ENCODE measurements at places on chromosomes 16 and 17. TPM values are rescaled to one million over a fixed set of nuclear protein-coding genes. Genes with fewer than 3 reads are reported as not detected.

- H3K4me3 ChIP-seq = no peak within 1 kb of the TSS
- H3K4me1 ChIP-seq = no peaks in the 10 kb centered on the region
- no peak for DNase-seq
- no peak within 1 kb of the TSS for H3K27ac ChIP-seq
Measured at GRCh38 chr17:31297090-31297489, at the start of gene OMG. TSS of gene OMG (minus strand) at chr17:31297239. CDS start at chr17:31296331, 908 bp downstream.

GRCh38 chr17:49278076-49278475, 47.5 kb upstream of the PHOSPHO1 start:
- no peaks in the 10 kb centered on the region for H3K4me1 ChIP-seq
- H3K27ac ChIP-seq = no peak overlapping the region
- no peak for DNase-seq
- H3K36me3 ChIP-seq = no peaks in the 10 kb centered on the region
- no peak overlapping the region for H3K4me3 ChIP-seq

GRCh38 chr17:78557598-78558039, 19.6 kb downstream of the DNAH17 start:
- no peaks in the 10 kb centered on the region for H3K27me3 ChIP-seq
- DNase-seq = no peak
- H3K36me3 ChIP-seq = no peaks in the 10 kb centered on the region
- H3K4me1 ChIP-seq = no peaks in the 10 kb centered on the region
- no peak overlapping the region for H3K27ac ChIP-seq

GRCh38 chr17:1946021-1946932, 78.9 kb downstream of the RTN4RL1 start:
- no peak overlapping the region for H3K27ac ChIP-seq
- no peaks in the 10 kb centered on the region for H3K4me1 ChIP-seq
- DNase-seq = no peak

The EPOP gene
- 1.0 TPM for total RNA-seq

The NPIPB8 gene
- 2.7 TPM for total RNA-seq

- no peaks in the 10 kb centered on the region for H3K36me3 ChIP-seq
- no peaks in the 10 kb centered on the region for H3K27me3 ChIP-seq
- H3K4me1 ChIP-seq = peaks cover 10% of the 10 kb centered on the region
Measured at GRCh38 chr17:66900126-66901010, 64.1 kb upstream of the CACNG4 start.

The SLC47A2 gene
- total RNA-seq = not detected

The CNTD1 gene
- total RNA-seq = 1.6 TPM

The PIPOX gene
- total RNA-seq = 1.3 TPM

The RCVRN gene
- total RNA-seq = not detected

DNA sequence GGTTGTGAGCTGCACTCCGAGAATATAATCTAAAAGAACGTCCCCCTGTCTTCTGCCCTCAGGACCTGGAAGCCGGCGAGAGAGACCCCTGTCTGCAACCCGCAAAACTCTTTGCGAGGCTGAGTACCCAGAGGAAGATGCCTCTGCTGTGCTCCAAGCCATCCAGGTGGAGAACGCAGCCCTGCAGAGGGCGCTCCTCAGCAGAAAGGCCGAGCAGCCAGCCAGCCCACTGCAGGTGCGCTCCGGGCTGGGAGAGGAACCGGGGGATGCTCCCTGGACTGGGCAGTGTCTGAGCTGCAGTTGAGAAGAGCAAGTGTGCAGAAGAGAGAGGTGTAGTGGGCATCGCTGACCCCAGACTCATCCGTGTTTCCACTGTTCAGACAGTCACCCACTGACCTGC, 148.3 kb downstream of the KATNIP start:
- no peak overlapping the region for H3K4me3 ChIP-seq
- H3K36me3 ChIP-seq = peaks cover 23% of the 10 kb centered on the region
- DNase-seq = no peak
- H3K27ac ChIP-seq = no peak overlapping the region
- no peaks in the 10 kb centered on the region for H3K27me3 ChIP-seq

- H3K27me3 ChIP-seq = no peaks in the 10 kb centered on the region
- H3K4me3 ChIP-seq = no peak overlapping the region
- H3K4me1 ChIP-seq = peaks cover 48% of the 10 kb centered on the region
- DNase-seq = no peak
- no peak overlapping the region for H3K27ac ChIP-seq
Measured at GRCh38 chr17:29747660-29748059, 124.9 kb upstream of the CORO6 start.

- H3K4me3 ChIP-seq = no peak overlapping the region
- H3K4me1 ChIP-seq = peaks cover 10% of the 10 kb centered on the region
- no peak overlapping the region for H3K27ac ChIP-seq
- no peaks in the 10 kb centered on the region for H3K27me3 ChIP-seq
- peak; percentile 81 for DNase-seq
Measured at GRCh38 chr17:17354560-17355349, 51.6 kb downstream of the NT5M start.

DNA sequence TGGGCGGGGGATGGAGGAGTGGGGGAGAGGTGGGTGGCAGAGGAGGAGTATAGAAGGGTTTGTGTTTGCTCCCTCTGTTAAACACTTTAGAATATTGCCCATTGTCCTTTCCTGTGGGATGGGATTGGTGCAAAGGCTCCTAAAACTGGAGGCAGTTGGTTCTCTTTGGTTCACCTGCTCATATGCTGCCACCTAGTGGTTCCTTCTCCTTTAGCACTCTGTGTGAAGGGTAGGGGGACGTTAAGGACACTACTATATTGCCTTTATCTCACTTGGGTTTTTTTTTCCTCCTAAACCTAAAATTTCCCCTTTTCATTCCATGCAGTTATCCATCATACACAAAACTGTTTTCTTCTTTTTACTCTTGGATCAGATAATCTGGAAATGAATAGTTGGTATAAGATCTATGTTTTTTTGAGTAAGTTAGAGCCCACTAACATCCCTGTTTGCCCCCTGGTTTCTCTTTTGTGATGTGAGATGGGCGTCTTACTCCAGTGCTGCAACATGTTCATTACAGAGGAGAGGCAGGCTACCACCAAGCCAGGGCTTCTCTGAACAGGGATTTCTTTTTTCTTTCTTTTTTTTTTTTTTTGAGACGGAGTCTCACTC, 23.8 kb downstream of the SNX11 start:
- no peaks in the 10 kb centered on the region for H3K36me3 ChIP-seq
- H3K4me1 ChIP-seq = no peaks in the 10 kb centered on the region
- H3K4me3 ChIP-seq = no peak overlapping the region
- no peak for DNase-seq
- no peaks in the 10 kb centered on the region for H3K27me3 ChIP-seq

The RNF227 gene
- total RNA-seq = 7.5 TPM

- no peaks in the 10 kb centered on the region for H3K36me3 ChIP-seq
- no peak overlapping the region for H3K4me3 ChIP-seq
- H3K4me1 ChIP-seq = peaks cover 20% of the 10 kb centered on the region
- H3K27me3 ChIP-seq = no peaks in the 10 kb centered on the region
- H3K27ac ChIP-seq = peak overlapping the region; percentile 18
Measured at GRCh38 chr17:3989041-3989886, 25.0 kb upstream of the ATP2A3 start.

GRCh38 chr16:66619534-66620428, 15.3 kb downstream of the CMTM3 start:
- no peaks in the 10 kb centered on the region for H3K27me3 ChIP-seq
- peaks cover 6% of the 10 kb centered on the region for H3K4me1 ChIP-seq
- H3K36me3 ChIP-seq = peaks cover 19% of the 10 kb centered on the region
- no peak for DNase-seq
- H3K4me3 ChIP-seq = no peak overlapping the region

DNA sequence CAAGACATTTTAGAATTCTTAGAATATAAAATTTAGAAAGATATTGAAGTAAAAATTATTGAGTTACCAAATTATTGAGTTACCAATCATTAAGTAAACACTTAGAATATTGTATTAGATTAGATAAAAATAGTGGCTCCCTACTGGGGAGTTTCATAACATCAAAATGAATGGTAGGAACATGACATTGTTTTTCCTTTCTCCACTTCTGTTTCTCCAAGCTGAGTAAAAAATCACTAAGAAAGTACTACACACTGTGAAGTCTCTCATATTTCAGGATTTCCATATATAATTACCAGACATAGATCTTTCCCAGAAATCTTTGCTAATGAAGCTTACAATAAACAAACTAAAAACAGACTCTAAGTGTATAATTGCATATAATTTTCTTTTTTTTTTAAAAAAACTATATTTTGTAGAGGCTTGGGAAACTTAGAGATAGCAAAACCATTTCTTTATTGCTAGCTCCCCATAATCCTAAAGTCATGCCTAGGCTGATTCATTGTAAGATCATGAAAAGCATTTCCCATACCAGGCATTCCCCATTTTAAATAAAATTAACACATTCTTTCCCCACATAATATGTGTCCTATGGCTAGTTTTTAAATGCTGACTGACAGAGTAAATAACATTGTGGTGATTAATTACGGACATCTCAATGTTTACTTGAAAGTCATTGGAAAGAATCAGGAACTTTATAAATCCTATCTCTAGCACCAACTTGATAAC, 1408.7 kb upstream of the GOT2 start:
- H3K27me3 ChIP-seq = no peaks in the 10 kb centered on the region
- H3K4me3 ChIP-seq = no peak overlapping the region

- H3K4me1 ChIP-seq = peaks cover 14% of the 10 kb centered on the region
- no peaks in the 10 kb centered on the region for H3K27me3 ChIP-seq
- no peak for DNase-seq
- H3K4me3 ChIP-seq = no peak overlapping the region
- no peaks in the 10 kb centered on the region for H3K36me3 ChIP-seq
Measured at GRCh38 chr16:24838554-24839266, 7.1 kb upstream of the SLC5A11 start.

DNA sequence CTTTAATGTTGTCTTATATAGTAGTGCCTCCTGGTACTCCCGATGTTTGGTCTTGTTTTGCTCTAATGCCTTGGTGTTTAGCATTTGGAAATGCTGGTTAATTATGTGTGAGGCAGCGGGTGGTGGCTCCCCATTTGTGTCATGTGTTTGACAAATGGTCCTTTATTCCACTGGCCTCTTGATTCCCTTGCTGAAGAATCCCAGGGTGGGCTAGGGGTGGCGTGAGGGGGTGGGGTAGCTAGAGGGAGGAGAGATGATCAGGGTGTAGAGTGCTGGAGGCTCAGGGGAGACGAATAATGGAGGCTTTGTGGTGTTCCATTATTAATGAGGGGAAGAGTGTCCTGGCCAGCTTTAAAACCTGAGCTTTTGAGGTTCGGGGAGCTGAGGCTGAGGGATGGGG, 5.4 kb downstream of the DYNLL2 start:
- peaks cover 82% of the 10 kb centered on the region for H3K36me3 ChIP-seq
- no peak overlapping the region for H3K4me3 ChIP-seq
- H3K4me1 ChIP-seq = peaks cover 38% of the 10 kb centered on the region
- H3K27ac ChIP-seq = no peak overlapping the region

- H3K27ac ChIP-seq = no peak overlapping the region
- H3K4me3 ChIP-seq = no peak overlapping the region
- H3K36me3 ChIP-seq = no peaks in the 10 kb centered on the region
- no peak for DNase-seq
- H3K27me3 ChIP-seq = peaks cover 14% of the 10 kb centered on the region
Measured at GRCh38 chr17:81737947-81738800, 26.1 kb downstream of the SLC25A10 start.

DNA sequence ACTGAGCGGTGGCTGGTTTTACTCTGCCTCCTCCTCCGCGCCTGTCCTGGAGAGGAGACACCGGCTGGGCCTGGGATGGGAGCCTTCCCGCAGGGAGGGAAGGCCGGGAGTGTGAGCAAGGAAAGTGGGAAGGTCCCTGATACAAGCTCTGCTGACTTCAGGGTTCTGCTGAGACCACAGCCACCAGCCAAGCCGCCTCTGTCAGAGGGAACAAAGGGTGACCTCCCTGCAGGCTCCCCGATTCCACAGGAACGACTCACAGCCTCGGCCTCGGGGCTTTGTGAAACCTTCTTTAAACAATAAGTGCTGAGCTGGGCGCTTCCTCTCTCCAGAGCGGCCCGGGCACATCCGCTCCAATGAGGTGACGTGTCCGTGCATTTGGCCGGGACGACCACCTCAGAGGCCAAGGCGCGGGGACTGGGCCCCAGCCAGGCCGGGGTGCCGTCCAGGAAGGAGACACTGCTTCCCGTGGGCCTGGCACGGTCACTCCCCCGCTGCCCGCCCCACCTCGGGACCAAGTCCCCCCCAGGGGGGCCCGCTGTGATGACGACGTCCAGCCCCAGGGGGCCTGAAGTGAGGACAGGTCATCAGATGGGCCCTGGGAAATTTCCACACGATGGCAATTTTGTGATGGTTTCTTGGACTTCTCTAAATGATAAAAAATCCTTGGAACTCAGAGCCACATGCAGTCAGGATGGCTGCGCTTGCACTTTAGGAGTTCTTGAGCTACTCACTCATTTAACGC, 11.8 kb upstream of the CIBAR2 start:
- H3K36me3 ChIP-seq = no peaks in the 10 kb centered on the region
- H3K27ac ChIP-seq = peak overlapping the region; percentile 76
- H3K4me1 ChIP-seq = peaks cover 24% of the 10 kb centered on the region
- DNase-seq = peak; percentile 61
- H3K27me3 ChIP-seq = no peaks in the 10 kb centered on the region

DNA sequence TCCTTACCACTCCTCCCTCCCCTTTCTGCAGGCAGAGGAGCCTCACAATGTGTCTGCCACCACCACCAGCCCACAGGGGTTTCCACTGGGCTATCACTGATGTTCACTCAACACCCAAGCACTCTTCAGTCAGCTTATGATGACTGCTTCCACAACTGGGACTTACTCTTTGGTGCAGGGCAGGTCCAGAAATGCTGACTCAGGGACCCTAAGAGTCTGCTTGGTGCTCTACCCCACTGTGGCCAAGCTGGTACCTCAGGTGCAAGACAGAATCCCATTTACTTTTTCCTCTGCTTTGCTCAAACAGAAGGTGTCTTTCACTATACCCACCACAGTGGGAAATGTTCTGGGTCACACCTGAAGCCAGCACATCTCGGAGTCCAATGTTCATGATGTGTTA, 40.1 kb downstream of the ZNF267 start:
- no peak for DNase-seq
- H3K4me3 ChIP-seq = no peak overlapping the region
- H3K27me3 ChIP-seq = no peaks in the 10 kb centered on the region
- peaks cover 31% of the 10 kb centered on the region for H3K36me3 ChIP-seq

DNA sequence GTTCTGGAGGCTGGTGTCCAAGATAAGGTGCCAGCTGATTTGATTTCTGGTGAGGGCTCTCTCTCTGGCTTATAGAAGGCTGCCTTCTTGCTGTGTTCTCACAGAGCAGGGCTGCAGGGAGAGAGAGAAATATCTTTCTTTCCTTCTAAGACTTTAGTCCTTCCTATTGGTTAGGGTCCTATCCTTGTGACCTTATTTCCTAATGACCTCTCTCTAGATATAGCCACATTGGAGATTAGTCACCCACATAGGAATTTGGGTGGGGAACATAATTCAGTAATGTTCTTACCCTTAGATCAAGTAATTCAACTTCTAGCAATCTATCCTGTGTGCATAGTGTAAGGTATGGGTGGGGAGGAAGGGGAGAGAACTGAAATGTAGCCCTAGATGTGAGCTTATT, 18.0 kb upstream of the ABCA5 start:
- no peak overlapping the region for H3K27ac ChIP-seq
- no peaks in the 10 kb centered on the region for H3K36me3 ChIP-seq
- no peaks in the 10 kb centered on the region for H3K4me1 ChIP-seq

The TAT gene
- not detected for total RNA-seq
